ENCODE measurements at places on chromosomes 2 and 18. TPM values are rescaled to one million over a fixed set of nuclear protein-coding genes. Genes with fewer than 3 reads are reported as not detected.

- H3K4me1 ChIP-seq = no peaks in the 10 kb centered on the region
- no peak for DNase-seq
- H3K27me3 ChIP-seq = no peaks in the 10 kb centered on the region
- H3K4me3 ChIP-seq = no peak overlapping the region
- no peak overlapping the region for H3K27ac ChIP-seq
Observed at GRCh38 chr2:146661473-146662096, 1183.2 kb upstream of the ACVR2A start.

- DNase-seq = no peak
- no peak overlapping the region for H3K27ac ChIP-seq
- no peaks in the 10 kb centered on the region for H3K27me3 ChIP-seq
- no peaks in the 10 kb centered on the region for H3K36me3 ChIP-seq
- no peak overlapping the region for H3K4me3 ChIP-seq
Observed at GRCh38 chr18:14999085-14999975, 251.4 kb downstream of the ANKRD30B start.

- no peaks in the 10 kb centered on the region for H3K27me3 ChIP-seq
- no peaks in the 10 kb centered on the region for H3K36me3 ChIP-seq
- DNase-seq = no peak
- H3K27ac ChIP-seq = no peak overlapping the region
Observed at GRCh38 chr18:21507913-21508701, 92.4 kb downstream of the ESCO1 start.

ZNG1B gene
- total RNA-seq = 32.9 TPM

CHRND gene
- not detected for total RNA-seq

RBKS gene
- total RNA-seq = 2.9 TPM

Measured in upper lobe of left lung (tissue), 6 donors.